ENCODE measurements at places on chromosomes 5 and 9.

GRCh38 chr9:115522912-115523311 is 405.0 kb upstream of the TNC start:
- no peak for DNase-seq

- peak; percentile 26 for DNase-seq
These were observed 31.6 kb downstream of the PRLR start for GRCh38 chr5:35198686-35199085.

DNA sequence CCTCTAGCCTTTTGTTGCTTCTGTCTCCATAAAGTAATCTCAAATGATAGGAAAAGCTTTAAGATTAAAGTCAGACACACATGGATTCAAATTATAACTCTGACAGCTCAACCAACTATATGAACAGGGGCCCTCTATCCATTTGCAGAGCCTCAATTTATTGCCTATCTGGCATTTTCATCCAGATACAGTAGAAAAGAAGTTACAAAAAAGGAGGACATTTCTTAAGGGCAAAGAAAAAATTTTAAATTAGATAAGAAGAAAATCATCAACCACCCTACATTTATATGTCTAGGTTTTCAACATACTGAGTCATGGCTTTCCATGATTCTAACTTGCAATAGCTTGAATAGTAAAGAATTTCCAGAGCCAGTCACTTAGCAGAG is 567.2 kb downstream of the CAAP1 start:
- DNase-seq: no peak

GRCh38 chr5:154097031-154097430 is 58.3 kb downstream of the MFAP3 start:
- DNase-seq: no peak

- DNase-seq: no peak
These were observed 14.0 kb downstream of the TLX3 start for GRCh38 chr5:171323007-171323406.

DNA sequence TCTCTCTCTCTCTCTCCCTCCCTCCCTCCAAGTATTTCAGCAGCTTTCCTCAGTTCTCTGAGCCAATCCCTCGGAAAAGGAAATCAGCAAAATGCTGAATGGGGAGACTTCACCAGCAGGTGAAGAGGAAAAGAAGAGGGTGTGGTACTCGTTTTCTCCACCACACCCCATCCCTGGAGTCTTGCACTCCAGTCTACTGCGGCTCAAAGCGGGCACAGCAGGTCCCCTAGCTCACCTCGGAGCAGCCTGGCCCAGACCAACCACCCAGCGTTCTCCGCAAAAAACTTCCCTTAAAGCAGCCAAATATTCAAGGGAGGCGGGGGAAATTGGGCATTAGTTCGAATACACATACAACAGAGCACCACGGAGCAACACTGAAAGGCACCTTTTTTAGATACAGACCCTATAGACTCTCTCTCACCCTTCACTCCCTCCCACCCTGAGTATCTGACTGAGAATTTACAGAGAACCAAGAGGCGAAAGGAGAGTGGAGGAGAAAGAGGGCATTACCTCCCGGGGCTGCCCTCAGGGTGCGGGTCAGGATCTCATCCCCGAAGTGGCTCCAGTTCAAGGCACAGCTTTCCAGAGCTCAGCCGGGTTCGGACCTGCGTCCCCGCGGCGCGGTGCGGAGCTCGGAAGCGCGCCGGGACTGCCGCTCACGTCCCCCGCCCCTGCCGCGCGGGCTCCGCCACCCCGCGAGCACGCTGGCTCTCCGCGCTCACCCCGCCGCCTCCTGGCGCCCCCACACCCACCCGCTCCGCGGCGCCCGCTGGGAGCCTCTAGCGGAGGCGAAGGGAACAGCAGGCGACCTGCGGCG is 1638.5 kb upstream of the C9orf72 start:
- DNase-seq: peak; percentile 6

DNA sequence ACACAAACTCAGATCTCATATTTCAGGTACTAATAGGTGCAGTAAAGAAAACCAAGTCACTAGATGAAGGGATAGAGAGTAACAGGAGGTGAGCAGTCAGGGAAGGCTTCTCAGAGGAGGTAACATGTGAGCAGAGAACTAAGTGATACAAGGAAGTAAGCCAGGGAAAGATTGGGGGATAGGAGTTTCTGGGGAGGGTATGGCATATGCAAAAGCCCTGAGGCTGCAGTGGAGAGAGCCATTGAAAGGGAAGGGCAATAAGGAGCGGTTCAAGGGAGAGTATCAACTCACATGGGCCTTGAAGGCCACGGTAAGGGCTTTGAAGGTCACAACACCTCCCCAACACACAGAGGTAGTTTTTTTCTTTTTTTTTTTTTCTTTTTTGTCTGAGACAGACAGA is 6.9 kb downstream of the OLFML2A start:
- DNase-seq: no peak

DNA sequence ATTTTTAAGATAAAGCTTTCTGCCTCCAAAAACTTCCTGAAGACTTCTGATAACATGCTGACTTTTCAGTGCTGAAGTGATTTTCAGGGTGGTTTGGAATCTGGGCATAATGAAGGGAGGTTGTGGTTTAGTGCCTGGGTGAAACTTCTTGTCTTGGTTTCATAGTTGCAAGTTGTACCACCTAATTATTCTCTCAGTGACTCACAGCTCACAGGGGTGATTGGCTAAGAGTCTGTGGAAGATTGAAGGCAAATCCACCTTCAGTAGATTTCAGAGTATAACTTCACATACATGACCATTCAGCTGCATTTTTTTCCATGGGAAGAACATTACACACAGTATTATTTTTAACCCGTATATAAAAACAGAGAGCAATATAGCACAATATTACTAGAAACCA is 199.9 kb downstream of the PTTG1 start:
- DNase-seq: no peak

DNA sequence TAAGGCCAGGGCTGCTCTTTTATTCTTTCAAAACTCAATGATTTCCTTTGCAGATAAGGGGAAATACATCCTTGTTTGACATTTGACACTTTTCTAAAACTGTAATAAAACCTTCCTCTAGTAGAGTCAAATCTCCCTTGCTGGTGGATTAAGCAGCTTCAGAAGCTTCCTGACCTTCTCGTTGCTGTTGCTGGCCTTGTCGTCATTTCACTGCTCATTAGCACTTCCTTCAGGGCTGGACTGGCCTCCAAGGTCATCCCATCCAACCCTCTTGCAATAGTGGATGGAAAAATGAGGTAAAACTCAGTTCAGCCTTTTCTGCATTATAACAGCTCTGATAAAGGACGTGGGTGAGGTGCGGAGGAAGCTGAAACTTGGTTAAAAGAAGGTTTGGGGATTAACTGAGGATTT is 1.1 kb upstream of the ADAMTSL1 start:
- DNase-seq: peak; percentile 64

GRCh38 chr5:174572591-174572990 is 151.8 kb upstream of the MSX2 start:
- DNase-seq: no peak

DNA sequence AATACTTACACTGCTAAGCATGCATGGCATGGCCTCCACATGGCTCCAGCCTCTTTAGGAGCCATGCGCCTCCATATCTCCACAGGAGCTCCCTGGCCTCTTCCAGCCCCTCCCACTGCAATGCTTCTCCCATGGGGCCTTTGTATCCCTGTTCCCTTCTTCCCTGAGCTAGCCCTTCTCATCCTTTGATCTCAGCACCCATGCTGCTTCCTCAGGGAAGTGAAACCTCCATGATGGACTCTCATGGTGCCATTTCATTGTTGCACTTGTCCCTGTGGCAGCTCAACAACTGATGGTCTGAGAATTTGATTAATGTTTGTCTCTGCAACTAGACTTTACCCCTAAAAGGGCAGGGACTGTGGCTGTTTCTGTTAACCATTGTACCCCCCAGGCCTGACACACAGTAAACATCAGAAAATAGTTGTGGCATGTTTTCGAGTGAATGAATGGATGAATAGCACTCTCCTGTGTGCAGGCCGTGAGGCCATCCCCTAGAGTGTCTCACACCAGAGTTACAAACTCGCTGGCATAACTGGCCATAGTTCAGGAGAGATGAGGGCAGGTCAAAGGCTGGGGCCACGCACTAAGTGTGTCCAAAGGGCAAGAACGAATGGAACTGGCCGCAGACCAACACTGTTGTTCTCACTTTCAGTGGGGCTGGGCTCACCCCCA is 6.6 kb downstream of the IDNK start:
- DNase-seq: no peak

GRCh38 chr5:109767997-109768396 is 78.3 kb downstream of the MAN2A1 start:
- no peak for DNase-seq

GRCh38 chr5:39604491-39604890 is 179.7 kb upstream of the DAB2 start:
- DNase-seq: peak; percentile 63

DNA sequence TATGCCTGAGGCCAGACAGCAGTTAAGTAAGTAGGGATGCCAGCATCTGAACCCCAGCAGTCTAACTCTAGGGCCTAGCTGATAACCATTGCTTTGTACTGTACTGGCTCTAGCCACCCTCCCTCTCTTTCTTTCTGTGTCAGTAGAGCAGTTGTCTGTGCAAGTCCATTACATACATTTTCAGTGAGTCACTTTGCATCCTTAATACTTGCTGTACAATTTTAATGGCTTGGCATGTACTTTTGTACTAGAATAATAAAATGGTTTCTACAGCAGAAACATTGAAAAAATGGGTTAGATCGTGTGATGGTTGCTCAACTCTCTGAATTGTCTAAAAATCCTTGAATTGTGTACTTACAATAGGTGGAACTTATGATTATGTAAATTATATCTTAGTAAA is 1.5 kb upstream of the TTC39B start:
- peak; percentile 86 for DNase-seq

DNA sequence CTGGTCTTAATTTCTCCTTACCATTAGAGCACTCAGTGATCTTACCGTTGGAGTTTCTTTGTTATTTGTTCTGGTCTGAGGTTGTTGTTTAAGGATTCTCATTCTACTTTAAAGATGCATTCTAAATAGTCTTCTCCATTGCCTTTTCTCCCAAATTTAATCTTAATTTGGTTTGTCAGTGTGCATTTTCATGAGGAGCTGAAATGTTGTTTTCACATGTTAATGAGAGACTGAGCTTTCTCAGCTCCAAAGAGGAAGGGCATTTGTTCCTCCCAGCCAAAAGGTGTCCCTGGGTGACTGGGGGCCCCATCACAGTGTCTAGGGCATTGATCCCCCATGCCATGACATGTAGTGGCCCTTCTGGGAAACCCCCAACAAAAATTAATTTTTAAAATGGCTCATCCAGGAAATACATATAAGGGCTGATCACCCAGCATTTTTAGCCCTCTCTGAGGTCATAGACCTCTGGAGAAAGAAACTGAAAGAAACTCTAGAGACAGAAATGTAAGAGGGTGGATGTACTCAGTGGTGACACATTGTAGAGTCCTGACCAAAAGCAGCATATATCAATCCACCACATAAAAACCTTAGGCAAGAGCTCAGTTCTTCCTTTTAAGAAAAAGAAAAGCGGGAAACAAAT is 240.4 kb upstream of the RAI14 start:
- DNase-seq: peak; percentile 79

GRCh38 chr5:65952259-65952658 is 25.9 kb downstream of the ERBIN start:
- no peak for DNase-seq

DNA sequence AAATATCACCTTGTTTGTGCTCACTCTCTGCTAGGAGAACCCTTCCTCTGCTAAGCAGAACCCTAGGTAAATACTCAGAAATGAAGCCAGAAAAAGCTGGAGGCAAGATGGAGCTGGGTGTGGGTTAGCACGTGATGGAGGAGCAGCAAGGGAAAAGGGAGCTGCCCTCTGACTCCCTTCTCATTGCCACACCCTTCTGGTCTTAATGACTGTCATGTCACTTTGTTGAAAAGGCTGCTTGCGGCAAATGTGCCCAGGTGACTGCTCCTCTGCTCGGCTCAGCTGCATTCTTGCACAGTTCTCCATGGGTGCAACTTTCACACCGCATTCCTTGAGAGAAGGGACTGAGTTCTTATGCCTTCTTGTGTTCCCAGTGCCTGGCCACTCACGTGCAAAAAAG is 36.4 kb upstream of the TBC1D2 start:
- DNase-seq: no peak

DNA sequence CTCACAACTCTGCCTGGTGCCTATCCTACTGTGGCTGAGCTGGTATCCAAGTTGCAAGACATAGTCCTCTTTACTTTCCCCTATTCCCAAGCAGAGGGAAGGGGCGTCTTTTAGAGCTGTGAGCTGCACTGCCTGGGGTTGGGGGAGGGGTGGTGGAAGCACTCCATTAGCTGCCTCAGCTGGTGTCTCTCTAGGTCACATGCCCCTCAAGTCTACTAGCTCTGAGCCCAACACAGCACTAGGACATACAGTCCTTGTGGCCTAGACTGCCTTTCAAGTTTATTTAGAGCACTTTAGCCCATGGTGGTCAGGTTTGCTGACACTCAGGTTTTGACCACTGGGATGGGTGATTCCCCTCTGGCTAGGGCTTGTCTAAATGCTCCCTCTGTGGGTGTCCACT is 54.7 kb downstream of the SREK1 start:
- no peak for DNase-seq

- no peak for DNase-seq
These were observed 187.4 kb downstream of the RFK start for GRCh38 chr9:76206821-76207220.

All from iris pigment epithelial cell (primary cell).